ENCODE measurements at places on chromosomes 6 and 20. TPM values are rescaled to one million over a fixed set of nuclear protein-coding genes. Genes with fewer than 3 reads are reported as not detected.
A peak's percentile ranks its signal among the peaks of the same experiment; 100 is the strongest.

DNA sequence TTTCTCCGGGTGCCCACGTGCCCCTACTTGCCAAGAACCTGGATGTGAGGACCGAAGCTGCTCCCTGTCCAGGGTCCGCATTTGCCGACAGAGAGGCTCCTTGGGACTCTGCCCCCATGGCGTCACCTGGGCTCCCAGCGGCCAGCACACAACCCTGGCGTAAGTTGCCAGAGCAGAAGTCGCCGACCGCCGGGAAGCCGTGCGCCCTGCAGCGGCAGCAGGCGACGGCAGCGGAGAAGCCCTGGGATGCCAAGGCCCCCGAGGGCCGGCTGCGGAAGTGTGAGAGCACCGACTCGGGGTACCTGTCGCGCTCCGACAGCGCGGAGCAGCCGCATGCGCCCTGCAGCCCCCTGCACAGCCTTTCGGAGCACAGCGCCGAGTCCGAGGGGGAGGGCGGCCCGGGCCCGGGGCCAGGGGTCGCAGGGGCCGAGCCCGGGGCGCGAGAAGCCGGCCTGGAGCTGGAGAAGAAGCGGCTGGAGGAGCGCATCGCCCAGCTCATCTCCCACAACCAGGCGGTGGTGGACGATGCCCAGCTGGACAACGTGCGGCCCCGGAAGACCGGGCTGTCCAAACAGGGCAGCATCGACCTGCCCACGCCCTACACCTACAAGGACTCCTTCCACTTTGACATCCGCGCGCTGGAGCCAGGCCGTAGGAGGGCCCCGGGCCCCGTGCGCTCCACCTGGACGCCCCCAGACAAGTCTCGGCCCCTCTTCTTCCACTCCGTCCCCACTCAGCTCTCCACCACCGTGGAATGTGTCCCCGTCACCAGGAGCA, 28.3 kb downstream of the ZNF831 start:
- H3K4me3 ChIP-seq = no peak overlapping the region
- no peaks in the 10 kb centered on the region for H3K36me3 ChIP-seq
- DNase-seq = no peak

Gene MCHR2
- total RNA-seq = not detected

Gene EYA2
- not detected for total RNA-seq

Gene ZBTB46
- total RNA-seq = 4.3 TPM

- no peak for DNase-seq
- no peaks in the 10 kb centered on the region for H3K36me3 ChIP-seq
- no peak overlapping the region for H3K27ac ChIP-seq
- H3K27me3 ChIP-seq = no peaks in the 10 kb centered on the region
Observed at GRCh38 chr6:44730771-44731391, 343.4 kb downstream of the CDC5L start.

- no peak overlapping the region for H3K4me3 ChIP-seq
- no peak for DNase-seq
- no peaks in the 10 kb centered on the region for H3K27me3 ChIP-seq
- H3K4me1 ChIP-seq = peaks cover 4% of the 10 kb centered on the region
- H3K27ac ChIP-seq = no peak overlapping the region
- no peaks in the 10 kb centered on the region for H3K36me3 ChIP-seq
Observed at GRCh38 chr6:22801831-22802230, 232.5 kb downstream of the HDGFL1 start.

Gene C20orf202
- total RNA-seq = not detected

- peaks cover 10% of the 10 kb centered on the region for H3K4me1 ChIP-seq
- no peak overlapping the region for H3K27ac ChIP-seq
- H3K4me3 ChIP-seq = no peak overlapping the region
- H3K27me3 ChIP-seq = no peaks in the 10 kb centered on the region
- DNase-seq = no peak
Observed at GRCh38 chr6:116406678-116407345, 36.1 kb downstream of the DSE start.

DNA sequence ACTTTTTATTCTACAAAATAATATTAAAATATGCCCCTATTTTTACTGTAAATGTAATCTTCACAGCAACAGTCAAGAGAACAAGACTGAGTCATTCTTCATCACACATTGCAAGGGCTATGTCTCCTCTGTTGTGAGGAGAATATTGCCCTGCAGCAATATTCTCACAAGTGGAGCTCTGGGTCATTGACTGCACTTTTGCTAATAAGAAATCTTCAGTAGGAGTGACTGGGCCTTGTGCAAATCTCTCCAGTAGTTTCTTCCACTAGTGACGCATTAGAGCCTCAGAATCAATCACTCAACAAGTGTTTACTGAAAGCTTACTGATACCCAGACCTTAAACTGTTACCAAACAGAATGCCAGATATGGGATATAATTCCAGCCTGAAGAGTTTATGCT, 49.1 kb downstream of the LAMA2 start:
- H3K36me3 ChIP-seq = no peaks in the 10 kb centered on the region
- no peaks in the 10 kb centered on the region for H3K4me1 ChIP-seq
- no peak overlapping the region for H3K4me3 ChIP-seq

GRCh38 chr6:73878403-73878802, 182.4 kb downstream of the CD109 start:
- H3K4me3 ChIP-seq = no peak overlapping the region
- H3K27me3 ChIP-seq = no peaks in the 10 kb centered on the region
- no peak overlapping the region for H3K27ac ChIP-seq
- no peaks in the 10 kb centered on the region for H3K36me3 ChIP-seq
- DNase-seq = no peak

DNA sequence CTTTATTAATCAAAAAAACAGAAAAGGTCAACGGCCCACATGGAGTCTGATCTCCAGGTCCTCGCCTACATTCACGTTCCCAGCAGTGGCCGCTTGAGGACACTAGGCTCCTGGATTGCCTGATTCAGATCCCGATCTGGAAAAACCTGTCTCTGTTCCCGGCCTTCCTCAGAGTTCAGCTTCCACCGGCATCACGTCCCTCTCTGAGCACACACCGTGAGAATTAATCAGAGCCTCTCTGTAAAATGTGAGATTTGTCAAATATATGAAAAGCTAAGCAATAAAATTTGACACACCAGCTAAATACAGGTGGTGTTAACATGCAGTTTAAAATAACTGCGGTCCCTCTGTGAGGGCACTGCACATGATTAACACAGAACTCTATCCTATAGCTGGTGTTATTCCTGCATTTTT, 122.8 kb upstream of the COL21A1 start:
- no peak overlapping the region for H3K4me3 ChIP-seq
- no peaks in the 10 kb centered on the region for H3K36me3 ChIP-seq
- H3K27ac ChIP-seq = peak overlapping the region; percentile 99
- no peaks in the 10 kb centered on the region for H3K27me3 ChIP-seq
- DNase-seq = peak; percentile 84

DNA sequence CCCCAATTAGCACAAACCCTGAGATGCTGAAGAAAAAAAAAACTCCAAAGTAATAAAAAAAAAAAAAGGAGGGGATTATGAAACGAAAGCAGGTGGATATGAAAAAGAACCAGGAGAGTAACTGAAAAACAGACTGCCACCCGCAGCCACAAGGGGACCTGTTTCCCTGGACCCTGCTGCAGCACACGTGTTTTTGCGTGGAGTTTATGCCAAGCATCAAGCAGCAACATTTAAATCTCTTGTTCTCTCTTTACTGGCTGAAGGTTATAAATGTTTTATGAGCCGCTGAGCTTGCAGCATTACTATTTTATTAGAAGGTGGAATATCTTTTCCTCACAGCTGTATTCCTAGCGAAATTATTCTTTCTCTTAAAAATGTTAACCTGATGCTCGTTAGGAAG, 131.6 kb upstream of the OLIG3 start:
- H3K36me3 ChIP-seq = no peaks in the 10 kb centered on the region
- H3K4me1 ChIP-seq = no peaks in the 10 kb centered on the region
- H3K4me3 ChIP-seq = no peak overlapping the region
- DNase-seq = no peak

DNA sequence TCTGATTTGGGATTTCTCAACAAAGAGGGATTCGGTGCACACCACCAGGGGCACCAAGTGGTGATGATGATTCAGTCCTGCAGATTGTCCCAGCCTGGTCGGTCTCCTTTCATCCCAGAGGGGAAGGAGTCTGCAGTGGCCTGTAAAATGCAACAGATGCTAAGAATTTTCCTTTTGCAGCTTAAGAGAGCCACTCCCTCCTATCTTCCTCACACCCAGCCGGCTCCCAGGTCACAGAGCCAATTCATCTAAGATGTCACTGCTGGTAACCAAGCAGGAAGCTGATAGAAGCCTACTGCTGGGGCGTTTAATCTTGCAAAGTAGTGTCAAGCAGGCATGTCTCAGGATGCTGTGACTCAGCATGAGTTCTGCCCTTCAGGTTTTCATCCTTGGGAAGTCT, 203.8 kb upstream of the LRFN2 start:
- DNase-seq = no peak
- no peaks in the 10 kb centered on the region for H3K4me1 ChIP-seq
- H3K27me3 ChIP-seq = peaks cover 2% of the 10 kb centered on the region
- H3K4me3 ChIP-seq = no peak overlapping the region
- H3K36me3 ChIP-seq = no peaks in the 10 kb centered on the region

GRCh38 chr20:63742381-63743024, 2.9 kb downstream of the SLC2A4RG start:
- no peak overlapping the region for H3K27ac ChIP-seq
- H3K27me3 ChIP-seq = no peaks in the 10 kb centered on the region
- H3K4me1 ChIP-seq = peaks cover 9% of the 10 kb centered on the region
- H3K4me3 ChIP-seq = no peak overlapping the region

GRCh38 chr6:130929036-130929678, 102.0 kb downstream of the SMLR1 start:
- H3K27me3 ChIP-seq = no peaks in the 10 kb centered on the region
- peak; percentile 75 for DNase-seq
- no peaks in the 10 kb centered on the region for H3K36me3 ChIP-seq
- H3K27ac ChIP-seq = no peak overlapping the region

- H3K27me3 ChIP-seq = peaks cover 5% of the 10 kb centered on the region
- H3K36me3 ChIP-seq = no peaks in the 10 kb centered on the region
- DNase-seq = no peak
- no peaks in the 10 kb centered on the region for H3K4me1 ChIP-seq
Observed at GRCh38 chr6:45569210-45569945, 191.6 kb upstream of the SUPT3H start.

DNA sequence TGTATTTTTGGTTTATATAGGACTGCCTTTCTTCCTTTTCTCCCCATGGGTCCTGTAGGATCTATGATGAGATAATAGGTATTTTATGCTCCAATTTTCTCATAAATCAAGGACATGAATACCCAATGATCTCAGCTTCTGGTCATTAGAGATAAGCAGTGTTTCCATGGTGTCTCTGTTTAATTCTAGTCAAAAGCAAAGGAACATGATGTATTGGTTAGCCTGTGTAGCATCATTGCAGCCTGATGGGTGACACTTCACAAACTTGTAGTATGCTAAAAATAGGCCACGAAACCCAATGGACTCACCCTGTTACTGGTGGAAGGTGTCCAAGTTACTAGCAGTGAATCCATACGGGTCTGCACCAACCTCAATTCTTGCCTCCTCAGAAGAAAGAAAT, 116.2 kb upstream of the SNX9 start:
- no peaks in the 10 kb centered on the region for H3K4me1 ChIP-seq
- no peak for DNase-seq
- H3K36me3 ChIP-seq = no peaks in the 10 kb centered on the region
- H3K27ac ChIP-seq = no peak overlapping the region
- H3K4me3 ChIP-seq = no peak overlapping the region

Measured in endothelial cell of umbilical vein (primary cell).